ENCODE measurements at places on chromosomes 4 and X.

DNA sequence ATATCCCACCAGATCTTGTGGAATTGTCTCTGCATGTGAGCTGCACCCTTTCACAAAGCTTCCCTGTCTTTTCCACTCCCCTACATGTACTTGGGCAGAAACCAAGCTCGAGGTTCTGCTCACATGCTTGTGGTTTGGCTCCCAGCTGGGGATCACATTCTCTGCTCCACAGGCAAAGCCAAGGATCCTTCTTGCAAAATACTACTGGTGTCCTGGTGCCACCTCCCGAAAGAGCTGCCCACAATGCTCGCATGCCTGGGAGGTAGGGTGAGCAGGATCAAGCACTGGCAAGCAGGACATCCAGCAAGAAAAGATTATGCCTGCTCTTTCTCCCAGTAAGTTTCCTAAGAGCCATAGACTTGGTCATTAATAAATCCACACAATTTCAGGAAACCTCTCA, 45.1 kb upstream of the PPARGC1A start:
- peak; percentile 52 for DNase-seq

DNA sequence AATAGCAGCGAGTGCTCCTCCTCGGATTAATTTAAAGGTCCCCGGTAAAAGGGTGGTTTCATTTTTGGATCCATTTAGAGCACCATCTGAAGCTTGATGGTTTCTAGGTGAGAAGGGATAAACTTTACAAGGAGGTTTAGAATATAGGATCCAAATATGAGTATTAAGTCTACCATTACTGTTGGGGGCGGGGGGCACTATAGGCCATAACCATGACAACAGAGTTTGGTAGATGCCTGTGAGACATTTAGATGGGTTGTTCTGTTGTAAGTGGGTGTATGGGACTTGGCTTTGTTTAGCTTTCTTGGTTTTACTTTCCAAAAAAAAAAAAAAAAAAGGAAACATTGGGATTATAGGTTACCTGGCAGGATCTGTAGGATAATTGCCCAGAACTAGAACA, 92.7 kb downstream of the TENT5D start:
- DNase-seq: no peak

- DNase-seq: no peak
Measured at GRCh38 chrX:2828959-2829411, 255 bp downstream of the GYG2 start.

DNA sequence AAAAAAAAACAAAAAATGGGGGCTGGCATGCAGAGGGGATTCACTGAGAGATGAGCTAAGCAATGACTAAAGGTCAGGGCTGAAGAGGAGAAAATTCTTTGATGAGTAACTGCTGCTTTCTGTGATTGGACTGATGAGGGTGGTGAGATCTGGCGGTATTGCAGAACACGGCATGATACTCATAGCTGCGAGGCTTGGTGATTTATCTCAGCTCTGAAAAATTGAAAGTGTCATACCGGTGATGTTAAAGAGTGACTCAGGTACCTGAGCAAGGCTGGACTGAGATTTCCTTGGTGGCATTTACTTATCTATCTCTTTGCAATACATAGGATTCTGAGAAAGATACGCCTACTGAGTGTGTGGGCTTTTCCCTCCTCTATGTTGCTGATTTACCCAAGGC, 204.1 kb upstream of the DDX53 start:
- DNase-seq: no peak

- DNase-seq: no peak
Measured at GRCh38 chrX:115582616-115583495, 21.9 kb downstream of the PLS3 start.

Data from globus pallidus (tissue), 1 donor.